ENCODE measurements at places on chromosomes 3 and 15.

- DNase-seq = no peak
Observed at GRCh38 chr3:98182196-98182595, 15.7 kb downstream of the OR5H15 start.

- DNase-seq = no peak
Observed at GRCh38 chr15:97941572-97941971, 18.9 kb upstream of the ARRDC4 start.

GRCh38 chr3:20310629-20311028 lies 124.6 kb upstream of the SGO1 start:
- no peak for DNase-seq

- DNase-seq = no peak
Observed at GRCh38 chr3:144821583-144821982, 850.0 kb downstream of the DIPK2A start.

GRCh38 chr15:89912674-89913396 lies at the start of gene ARPIN:
ARPIN (minus strand) TSS chr15:89912952; CDS start chr15:89912835, 117 bp downstream.
- no peak for DNase-seq

Data from cortex of kidney (tissue), 1 donor.